ENCODE measurements at places on chromosomes 4 and X.

DNA sequence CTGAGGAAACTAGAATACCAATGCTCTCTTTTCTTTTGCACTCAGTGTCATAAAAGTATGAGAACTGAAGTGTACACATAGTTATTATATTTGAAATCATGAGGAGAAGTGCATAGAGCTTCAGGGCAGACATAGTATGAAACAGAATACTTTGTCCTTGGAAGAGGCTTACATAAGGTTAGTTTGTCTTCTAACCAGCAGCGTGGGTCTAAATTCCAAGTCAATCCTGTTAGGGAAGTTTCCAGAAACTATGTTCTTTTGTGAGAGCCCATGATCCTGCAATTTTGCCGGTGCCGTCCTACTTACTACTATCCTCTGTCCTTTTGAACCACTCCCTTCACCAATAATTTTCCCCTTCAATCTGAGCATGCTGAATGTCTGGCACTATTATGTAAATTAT lies 156.2 kb downstream of the PABPC4L start:
- DNase-seq: no peak

- DNase-seq: no peak
Observed at GRCh38 chrX:2767631-2768455, 16.0 kb downstream of the XG start.

DNA sequence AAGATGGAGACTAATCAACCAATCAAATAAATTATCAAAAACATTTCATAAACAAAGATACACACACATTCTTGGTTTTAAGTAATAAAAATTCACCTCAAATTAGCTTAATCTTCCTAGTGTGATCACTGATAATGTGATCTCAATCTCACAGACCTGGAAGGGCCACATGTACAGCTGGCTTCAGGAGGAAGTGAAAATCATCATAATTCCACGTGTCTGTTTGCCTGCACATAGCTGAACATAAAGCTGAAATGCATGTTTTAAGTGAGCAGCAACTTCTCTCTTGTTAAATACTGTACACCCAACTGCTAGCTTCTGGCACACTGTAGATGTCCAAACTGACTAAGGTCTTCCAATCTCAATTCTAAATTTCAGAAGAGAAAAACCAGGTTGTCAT lies 53.8 kb downstream of the ARHGAP6 start:
- no peak for DNase-seq

GRCh38 chrX:15750611-15751154 lies 12.6 kb downstream of the CA5B start:
- no peak for DNase-seq

- no peak for DNase-seq
Observed at GRCh38 chr4:79915246-79915645, 157.8 kb downstream of the ANTXR2 start.

DNA sequence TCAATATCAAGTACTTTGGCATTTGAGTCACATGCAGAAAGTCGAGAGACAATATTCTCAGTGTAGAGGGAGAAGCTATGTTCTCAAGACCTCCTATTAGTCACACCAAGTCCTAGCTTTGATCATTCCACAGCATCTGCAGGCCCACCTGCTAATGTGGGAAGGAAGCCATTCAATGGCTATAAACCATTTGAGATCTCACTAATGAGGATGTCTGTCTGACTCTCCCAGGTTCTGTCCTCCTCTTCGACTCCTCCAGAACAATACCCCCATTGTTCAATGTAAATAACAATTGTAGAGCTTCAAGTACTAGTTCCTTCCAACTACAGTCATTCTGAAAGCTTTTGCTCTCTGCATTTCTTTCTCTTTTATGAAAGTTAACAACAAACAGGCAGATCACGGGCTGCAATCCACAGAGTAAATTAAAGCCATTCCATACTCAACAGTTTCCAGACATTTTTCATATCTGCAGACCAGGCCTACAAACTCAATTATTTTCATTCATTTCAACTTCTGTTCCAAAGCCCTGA lies 140.2 kb upstream of the EDNRA start:
- DNase-seq: no peak

DNA sequence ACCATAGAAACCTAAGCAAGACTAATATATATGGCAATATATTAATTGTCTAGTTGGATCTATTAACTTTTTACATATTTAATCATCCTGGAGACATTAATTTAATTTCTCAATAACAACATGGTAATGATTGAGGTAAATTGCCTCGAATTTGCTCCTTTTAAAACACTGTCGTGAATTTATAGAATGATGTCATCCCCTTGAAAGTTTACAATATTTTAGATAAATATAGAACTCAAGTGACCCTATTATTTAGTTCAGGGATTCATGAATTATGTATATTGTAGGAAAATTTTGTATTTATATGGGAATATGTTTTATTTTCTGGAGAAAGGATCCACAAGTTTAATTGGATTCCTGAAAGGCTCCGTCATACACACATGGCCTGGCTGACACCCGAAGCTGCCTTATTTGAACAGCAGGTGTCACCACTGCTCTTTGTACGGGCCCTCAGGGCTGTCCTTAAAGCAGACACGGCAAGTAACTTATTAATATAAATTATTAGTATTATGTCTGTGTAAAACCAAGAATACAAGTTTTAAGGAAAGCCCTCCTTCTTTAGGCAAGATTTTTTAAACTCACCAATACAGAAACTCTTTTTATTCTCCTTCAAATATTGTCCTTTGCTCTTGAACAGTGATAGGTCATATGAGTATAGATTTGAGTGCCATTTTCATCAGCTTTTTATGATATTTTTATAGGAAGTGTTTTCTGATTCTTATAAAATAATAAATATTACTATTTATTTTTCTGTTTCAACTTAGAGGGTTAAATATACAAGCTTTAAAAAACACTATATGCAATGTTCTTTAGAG lies 1.9 kb upstream of the PLRG1 start:
- DNase-seq: peak; percentile 44

GRCh38 chr4:42904986-42905385 lies 12.5 kb downstream of the GRXCR1 start:
- DNase-seq: no peak

- no peak for DNase-seq
Observed at GRCh38 chr4:2060611-2061185, 1.6 kb downstream of the NAT8L start.

DNA sequence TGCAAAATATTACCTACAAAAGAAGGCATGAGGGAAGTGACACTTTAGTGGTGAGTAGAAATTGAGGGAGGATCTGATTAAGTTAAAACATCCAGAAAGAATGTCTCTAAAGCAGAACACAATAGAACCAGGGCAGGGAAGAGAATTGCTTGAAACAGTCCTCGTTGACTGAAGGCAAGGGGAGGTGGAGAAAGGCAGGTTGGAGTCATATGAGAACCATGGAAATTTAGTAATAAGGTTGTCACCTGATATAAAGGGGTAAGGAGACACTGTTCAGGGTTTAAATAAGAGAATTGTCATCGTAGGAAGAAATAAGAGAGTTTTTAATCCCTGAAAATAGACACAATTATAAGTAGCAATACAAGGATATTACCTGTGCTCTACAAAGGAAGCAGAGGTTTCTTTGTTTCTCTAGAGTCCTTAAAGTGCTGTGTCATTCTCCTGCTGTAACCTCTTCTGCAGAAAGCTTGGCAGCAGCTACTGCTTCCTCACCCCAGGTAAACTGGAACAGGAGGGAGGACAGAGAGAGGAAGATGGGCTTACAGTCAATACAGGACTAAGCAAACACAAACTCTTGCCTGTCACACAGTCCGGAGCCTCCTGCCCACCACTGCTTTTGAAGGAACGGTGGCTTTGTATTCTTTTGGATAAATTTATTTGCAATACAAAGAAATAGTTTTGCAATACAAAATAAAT lies 258.4 kb downstream of the PPARGC1A start:
- no peak for DNase-seq

- DNase-seq: no peak
Observed at GRCh38 chrX:10833299-10834169, 213.1 kb upstream of the MID1 start.

DNA sequence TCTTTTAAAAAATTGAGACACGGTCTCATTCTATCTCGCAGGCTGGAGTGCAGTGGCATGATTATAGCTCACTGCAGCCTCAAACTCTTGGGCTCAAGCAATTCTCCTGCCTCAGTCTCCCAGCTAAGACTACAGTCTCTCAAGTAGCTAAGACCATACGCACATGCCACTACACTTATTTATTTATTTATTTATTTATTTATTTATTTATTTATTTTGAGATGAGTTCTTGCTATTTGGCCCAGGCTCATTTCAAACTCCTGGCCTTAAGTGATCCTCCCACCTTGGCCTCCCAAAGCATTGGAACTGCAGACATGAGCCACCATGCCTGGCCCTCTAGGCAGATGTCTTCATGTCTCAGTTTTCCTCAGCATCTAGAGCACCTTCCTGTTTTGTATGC lies 482.2 kb downstream of the CFAP47 start:
- no peak for DNase-seq

DNA sequence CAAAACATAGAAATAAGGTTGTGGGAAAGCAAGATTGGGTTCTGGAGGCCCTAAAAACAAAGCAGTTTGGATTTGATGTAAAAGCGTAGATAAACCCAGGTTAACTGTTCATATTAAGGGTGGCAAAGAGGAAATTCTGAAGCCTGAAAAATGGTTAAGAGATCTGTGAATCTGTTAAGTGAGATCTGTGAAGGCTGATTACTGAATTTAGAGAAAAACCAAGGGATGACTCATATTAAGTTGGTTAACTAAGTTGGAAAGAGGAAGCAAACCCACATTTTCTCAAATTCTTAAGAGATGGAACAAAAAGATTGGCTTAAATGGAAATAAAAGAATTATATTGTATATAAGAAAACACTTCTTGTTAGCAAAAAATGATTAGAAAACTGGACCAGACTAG lies 22.8 kb downstream of the GPAT3 start:
- no peak for DNase-seq

DNA sequence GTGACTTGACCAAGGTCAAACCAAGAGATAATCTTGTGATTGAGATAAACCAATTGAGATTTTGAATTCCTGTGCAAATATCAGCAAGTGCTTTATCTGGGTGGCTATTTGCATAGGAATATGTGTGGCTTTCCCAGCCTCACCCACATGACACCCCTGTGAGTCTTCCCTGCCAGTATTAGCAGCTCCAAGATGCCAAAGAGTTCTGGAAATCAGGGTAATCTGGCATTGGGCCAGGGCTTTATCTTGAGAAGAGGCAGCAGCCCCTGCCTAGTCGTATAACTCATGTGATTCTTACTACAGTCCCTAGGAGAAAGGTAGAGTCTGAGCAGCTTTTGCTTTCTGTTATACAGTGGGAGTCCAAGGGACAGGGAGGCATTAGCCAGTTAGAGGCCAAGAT lies 87.7 kb downstream of the RLIM start:
- no peak for DNase-seq
